Stimulated activated CD8-positive, alpha-beta memory T cell treated with anti-CD3 and anti-CD28 coated beads, Interleukin-2, amount 100 ng/mL, for 1 hour (primary cell): ENCODE measurements at places on chromosomes 5 and 9.

GRCh38 chr9:96136992-96137670 is 164.8 kb downstream of the HSD17B3 start:
- DNase-seq: no peak

GRCh38 chr5:167254132-167254531 is 1037.3 kb upstream of the WWC1 start:
- DNase-seq: no peak

DNA sequence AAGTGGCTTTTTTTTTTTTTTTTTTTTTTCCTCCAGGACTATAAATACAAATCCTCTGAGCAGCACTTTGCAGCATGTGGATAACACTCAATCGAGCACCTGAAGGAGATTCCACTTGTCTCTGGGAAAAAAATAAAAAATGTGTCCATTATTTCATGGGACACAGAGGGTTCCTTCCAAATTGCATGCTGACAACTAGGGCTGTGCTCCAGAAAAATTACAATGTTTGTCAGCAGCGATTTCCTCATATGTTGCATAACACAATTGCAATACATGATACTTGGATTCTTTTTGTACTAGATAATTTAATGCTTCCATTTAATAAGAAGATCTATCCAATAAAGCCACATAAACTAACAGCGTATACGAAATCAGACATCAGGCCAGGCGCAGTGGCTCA is 84.4 kb downstream of the CDH18 start:
- no peak for DNase-seq

- DNase-seq: no peak
These were observed 89.2 kb downstream of the LPAR1 start for GRCh38 chr9:110949081-110949480.

- DNase-seq: no peak
These were observed 2.8 kb upstream of the CDK7 start for GRCh38 chr5:69231851-69232250.

DNA sequence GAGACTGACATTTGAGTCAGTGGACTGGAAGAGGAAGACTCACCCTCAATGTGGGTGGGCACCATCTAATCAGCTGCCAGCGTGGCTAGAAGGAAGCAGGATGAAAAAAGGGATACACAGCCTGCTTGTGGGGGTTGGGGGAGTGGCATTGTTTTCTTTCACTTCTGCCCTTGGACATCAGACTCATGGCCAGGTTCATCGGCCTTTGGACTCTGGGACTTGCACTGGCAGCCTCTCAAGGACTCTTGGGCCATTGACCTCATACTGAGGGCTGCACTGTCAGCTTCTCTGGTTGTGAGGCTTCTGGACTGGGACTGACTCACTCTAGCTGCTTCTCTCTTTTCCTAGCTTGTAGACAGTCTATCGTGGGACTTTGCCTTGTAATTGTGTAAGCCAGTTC is 374.9 kb downstream of the TLE1 start:
- DNase-seq: no peak

DNA sequence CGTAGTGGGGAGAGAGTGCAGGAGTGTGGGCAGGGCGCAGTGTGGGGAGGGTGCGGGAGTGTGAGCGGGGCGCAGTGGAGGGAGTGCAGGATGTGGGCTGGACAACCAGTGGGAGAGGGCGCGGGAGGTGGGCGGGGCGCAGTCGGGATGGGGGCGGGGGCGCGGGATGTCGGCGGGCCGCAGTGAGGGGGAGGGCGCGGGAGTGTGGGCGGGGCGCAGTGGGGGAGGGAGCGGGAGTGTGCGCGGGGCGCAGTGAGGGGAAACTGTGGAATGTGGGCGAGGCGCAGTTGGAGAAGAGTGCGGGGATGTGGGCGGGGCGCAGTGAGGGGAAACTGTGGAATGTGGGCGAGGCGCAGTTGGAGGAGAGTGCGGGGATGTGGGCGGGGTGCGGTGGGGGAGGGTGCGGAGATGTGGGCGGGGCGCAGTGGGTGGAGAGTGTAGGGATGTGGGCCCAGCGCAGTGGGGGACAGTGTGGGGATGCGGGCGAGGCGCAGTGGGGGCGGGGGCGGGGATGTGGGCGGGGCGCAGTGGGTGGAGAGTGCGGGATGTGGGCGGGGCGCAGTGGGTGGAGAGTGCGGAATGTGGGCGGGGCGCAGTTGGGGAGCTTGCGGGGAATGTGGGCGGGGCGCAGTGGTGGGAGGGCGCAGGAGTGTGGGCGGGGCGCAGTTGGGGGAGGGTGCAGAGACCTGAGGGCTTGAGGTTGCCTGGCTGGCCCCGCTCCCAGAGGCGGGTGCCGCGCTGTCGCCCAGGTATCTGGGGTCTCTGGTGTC is at the start of gene NXNL2:
Gene NXNL2, plus strand, starts transcription at position 723 of the 770 bp plus-strand sequence. CDS start 257 bp downstream, outside the sequence.
- DNase-seq: peak; percentile 21

GRCh38 chr9:116592970-116593369 is 94.1 kb upstream of the TRIM32 start:
- DNase-seq: no peak

GRCh38 chr9:8652255-8652654 is 852.7 kb upstream of the DMAC1 start:
- no peak for DNase-seq

DNA sequence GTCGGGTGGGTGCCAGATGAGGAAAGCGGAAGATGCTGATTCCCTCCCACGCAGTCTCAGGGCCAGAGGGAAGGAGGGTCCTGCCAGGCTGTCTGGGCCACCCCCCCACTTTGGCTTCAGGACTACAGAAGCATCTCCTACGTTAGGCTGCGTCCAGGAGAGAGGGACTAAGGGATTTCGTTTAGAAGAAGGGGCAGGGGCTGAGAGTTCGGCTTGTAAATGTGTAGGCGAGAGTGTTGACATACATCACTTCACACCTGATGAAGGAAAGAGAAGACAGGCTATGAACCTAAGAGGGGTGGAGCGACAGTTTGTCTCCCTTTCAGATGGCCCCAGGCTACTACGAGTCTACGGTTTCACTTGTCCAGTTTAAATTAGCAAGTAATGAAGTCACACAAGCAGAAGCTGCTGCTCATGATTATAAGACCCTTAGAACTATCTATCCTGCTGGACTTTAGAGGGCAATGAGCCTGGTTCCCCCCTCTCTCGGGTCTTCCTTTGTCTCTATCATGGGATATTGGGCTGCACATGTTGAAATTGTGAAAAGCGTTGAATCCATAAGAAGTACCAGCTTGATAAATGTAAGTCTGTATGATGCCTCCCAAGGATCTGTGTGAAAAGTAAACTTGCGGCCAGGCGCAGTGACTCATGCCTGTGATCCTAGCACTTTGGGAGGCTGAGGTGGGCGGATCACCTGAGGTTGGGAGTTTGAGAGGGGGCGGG is 193.0 kb downstream of the AOPEP start:
- no peak for DNase-seq

GRCh38 chr5:80790698-80791097 is 135.9 kb upstream of the DHFR start:
- no peak for DNase-seq

- DNase-seq: no peak
These were observed 10.6 kb upstream of the NEURL1B start for GRCh38 chr5:172630482-172630881.

DNA sequence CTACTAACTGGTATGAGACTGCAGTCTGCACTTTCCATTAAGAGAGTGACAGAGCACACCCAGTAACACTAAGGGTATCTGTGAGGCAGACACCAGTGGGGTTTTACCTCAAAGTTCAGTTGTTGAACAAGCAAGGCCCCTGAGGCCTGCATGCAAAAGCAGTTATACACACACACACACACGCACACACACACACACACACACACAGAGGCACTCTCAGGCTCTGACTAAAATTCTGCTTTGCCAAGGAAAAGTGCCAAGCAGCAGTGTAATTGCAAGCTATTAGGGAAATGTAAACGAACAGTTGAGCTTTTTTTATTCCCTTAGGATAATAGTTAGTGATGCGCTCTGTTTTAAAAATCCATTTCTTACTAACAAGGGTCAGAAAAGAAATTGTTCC is 377.1 kb downstream of the SPOCK1 start:
- no peak for DNase-seq

DNA sequence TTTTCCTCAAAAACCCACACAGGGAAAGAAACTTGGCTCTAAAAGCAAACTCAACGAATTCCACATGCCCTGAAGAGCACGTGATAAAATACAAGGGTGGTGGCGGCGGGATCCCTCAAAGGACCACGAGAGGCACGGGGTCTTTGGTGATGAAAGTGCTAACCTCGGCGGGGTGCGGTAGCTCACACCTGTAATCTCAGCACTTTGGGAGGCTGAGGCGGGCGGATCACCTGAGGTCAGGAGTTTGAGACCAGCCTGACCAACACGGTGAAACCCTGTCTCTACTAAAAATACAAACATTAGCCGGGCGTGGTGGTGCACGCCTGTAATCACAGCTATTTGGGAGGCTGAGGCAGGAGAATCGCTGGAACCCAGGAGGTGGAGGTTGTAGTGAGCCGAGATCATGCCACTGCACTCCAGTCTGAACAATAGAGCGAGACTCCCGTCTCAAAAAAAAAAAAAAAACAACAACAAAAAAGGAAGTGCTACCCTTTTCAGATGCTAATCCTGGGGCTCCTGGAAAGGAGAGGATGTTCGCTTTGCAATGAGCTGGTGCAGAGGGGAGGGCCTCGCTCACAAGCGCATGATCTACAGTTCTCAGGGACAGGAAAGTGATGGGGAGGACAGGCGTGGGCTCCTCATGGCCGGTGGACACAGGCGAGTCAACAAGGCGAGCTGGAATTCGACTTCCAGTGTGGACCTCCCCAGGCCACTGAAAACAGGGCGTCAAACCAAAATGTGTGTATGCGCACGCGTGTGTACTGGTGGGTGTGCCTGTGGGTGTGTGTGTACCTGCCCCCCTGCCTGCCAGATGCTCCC is 54.1 kb downstream of the USP20 start:
- no peak for DNase-seq

GRCh38 chr9:116193636-116194035 is 40.0 kb downstream of the PAPPA start:
- no peak for DNase-seq

- DNase-seq: no peak
These were observed 2.3 kb downstream of the ANXA2R start for GRCh38 chr5:43037636-43038495.

DNA sequence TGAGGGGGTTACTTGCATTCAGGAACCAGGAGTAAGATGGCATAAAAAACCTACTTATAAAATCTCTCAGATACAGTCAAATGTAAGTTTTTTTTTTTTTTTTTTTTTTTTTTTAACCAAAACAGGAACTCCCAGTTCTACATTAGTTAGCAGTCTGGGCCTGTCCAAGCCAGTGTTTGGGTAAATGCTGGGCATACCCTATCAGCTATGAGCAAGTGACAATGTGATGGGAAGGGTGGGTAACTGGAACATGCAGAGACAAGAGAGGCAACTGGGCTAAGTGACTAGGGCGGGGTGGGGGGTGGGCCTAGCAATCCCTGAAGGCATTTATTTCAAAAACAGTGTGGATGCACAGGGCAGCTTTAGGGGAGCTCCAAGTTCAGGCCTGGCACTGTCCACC is 2.3 kb downstream of the NMRK1 start:
- no peak for DNase-seq

DNA sequence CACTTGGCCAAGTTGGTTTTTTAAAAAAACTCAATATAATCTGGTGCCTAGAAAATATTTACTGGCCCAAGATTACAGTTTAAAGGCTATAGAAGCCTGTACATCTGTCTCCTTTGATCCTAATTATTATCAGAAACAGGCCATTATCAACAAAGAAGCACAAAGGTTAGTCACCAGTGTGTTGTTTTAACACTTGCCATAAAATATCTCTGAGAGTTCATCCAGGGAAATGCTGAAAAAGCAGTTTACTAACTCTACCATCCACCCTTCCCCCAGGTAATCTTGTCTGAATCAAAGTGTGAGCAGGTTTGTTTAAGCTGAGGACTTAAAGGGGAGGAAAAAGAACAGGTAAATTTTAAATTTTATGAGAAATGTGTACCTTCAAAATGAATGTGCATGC is 13.3 kb upstream of the TRPM6 start:
- DNase-seq: no peak

DNA sequence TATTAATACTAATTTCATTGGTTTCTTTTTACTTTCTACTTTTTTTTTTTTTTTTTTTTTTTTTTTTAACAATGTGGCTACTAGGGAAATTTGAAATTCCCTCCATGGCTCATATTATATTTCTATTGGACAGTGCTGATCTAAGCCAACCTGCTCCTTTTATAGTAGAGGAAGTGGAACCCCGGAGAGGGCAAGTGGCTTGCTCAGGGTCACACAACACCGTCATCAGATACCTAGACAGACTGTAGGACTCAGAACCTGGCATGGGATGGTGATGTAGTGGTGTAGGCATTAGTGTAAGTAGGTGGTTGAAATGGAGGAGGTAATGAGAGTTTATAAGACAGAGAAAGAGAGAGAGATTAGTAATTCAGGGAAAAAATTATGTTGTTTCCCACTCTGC is 10.8 kb downstream of the ZNF618 start:
- no peak for DNase-seq

GRCh38 chr9:136328011-136328621 is 777 bp downstream of the GPSM1 start:
- DNase-seq: no peak

- DNase-seq: no peak
These were observed 67.3 kb downstream of the STRBP start for GRCh38 chr9:123201083-123201482.

- no peak for DNase-seq
These were observed 1926.3 kb upstream of the WWC1 start for GRCh38 chr5:166365164-166365563.

DNA sequence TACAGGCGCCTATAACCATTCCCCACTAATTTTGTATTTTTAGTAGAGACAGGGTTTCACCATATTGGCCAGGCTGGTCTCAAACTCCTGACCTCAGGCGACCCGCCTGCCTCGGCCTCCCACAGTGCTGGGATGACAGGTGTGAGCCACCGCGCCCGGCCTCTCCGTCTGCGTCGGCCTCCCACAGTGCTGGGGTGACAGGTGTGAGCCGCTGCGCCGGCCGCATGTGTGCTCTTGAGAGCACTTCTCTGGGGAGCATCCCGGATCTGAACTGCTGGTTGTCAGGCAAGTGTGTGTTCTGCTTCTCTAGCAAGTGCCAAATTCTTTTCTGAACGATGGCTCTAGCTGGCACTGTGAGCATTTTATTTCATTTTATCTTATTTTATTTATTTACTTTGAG is 3.7 kb upstream of the ENTPD2 start:
- no peak for DNase-seq

- no peak for DNase-seq
These were observed 206.0 kb downstream of the FBXO4 start for GRCh38 chr5:42131081-42131480.

- no peak for DNase-seq
These were observed 102.0 kb upstream of the FSTL4 start for GRCh38 chr5:133714161-133714915.

DNA sequence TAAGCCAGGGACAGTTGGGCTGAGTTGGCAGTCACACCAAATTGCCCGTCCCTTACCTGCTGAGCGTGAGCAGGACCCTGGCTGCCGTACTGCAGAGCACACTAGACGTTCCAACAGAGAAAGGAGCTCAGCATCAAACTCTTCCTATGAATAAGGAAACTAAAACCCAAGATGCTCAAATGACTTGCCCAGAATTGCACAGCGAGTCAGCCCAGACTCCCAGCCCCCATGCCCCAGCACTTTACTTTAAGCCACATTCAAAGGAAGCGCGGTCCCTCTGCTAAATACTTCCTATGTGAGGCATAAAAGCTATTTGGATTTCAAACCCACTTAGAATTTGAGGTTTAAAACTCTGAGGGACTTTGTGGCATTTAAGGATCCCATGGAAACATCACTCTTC is 23.9 kb downstream of the PAX5 start:
- no peak for DNase-seq

- DNase-seq: no peak
These were observed 19.8 kb downstream of the PCDHAC2 start for GRCh38 chr5:140986117-140986521.
